ENCODE measurements at places on chromosomes 4 and X.

DNA sequence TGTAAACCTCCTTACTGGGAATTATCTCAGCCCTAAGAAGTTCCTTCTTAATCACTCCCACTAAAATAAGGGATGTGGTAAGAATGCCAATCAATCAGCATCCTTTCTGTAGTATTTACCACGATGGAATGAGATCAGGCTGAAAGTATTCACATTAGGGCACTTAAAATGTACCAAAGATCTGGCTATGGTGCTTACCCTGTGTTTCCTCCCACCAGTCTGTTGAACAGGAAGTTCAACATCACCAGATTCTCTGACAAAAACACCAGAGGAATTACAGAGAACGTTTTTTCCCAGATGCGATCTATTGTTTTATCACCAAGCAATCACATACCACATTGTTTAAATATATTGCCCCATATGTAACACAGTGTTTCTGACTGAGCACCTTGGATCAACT lies 2.1 kb upstream of the CLCN3 start:
- DNase-seq = no peak

- no peak for DNase-seq
These were observed 96.6 kb downstream of the SH3KBP1 start for GRCh38 chrX:19790829-19791228.

- peak; percentile 79 for DNase-seq
These were observed 152.6 kb downstream of the GASK1B start for GRCh38 chr4:158020176-158020575.

- DNase-seq = no peak
These were observed 131.7 kb downstream of the SPCS3 start for GRCh38 chr4:176451443-176451842.

- no peak for DNase-seq
These were observed 124.7 kb upstream of the TLL1 start for GRCh38 chr4:165748321-165748720.

DNA sequence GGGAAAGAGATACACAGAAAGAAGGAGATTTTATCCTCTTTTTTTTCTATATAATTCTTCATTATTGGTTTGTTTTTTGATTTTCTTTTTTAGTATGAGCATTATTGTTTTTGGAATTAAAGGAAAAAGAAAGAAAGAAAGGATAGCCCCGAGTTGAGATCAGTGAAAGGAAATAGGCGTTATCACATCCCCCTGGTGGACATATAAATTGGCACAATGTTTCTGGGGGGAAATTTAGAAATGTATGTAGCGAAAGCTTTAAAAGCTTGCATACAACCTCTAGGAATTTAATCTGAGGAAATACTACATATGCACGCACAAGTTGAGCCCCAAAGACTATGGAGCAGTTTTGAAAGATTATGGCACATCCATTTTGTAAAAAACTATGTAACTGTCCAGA lies 226.3 kb upstream of the LDB2 start:
- no peak for DNase-seq

DNA sequence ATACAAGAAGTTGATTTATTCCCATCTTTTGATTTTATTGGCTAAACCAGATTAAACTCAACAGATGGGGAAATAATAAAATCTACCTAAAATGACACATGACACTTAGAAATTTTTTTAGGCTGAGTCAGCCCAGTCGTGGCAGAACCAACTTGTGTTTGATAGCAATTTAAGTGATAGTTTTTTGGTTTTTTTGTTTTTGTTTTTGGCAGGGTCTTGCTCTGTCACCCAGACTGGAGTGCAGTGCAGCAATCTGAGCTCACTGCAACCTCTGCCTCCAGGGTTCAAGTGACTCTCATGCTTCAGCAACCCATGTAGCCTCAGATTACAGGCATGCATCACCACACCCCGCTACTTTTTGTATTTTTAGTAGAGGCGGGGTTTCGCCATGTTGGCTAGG lies 370.3 kb upstream of the NOCT start:
- no peak for DNase-seq

DNA sequence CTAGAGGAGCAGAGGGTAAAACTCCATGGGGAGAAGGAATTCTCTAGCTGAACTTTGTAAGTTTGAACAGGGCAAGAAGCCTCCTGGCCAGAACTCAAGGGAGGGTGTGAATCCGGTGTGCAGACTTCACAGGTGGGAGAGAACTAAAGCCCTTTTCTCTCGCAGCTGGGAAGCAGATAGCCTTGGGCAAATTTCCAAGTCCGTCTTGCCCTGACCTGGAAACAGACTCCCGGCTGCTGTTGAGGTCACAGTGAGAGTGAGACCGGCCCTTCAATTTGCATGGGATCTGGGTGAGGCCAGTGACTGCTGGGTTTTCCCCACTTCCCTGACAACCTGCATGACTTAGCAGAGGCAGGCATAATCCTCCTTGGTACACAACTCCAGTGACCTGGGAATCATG lies 94.5 kb upstream of the ZNF827 start:
- no peak for DNase-seq

- DNase-seq = no peak
These were observed 2.9 kb upstream of the FAT1 start for GRCh38 chr4:186726426-186727168.

GRCh38 chrX:110321670-110322069 lies 3.8 kb upstream of the AMMECR1 start:
- no peak for DNase-seq

- DNase-seq = no peak
These were observed 84.4 kb downstream of the LRP2BP start for GRCh38 chr4:185311113-185311888.

- DNase-seq = no peak
These were observed at the start of gene CA5B for GRCh38 chrX:15737959-15738902. CA5B (plus strand) TSS chrX:15738270; CDS start chrX:15750024, 11,754 bp downstream.

GRCh38 chr4:155724731-155725130 lies 34.1 kb upstream of the GUCY1B1 start:
- no peak for DNase-seq

DNA sequence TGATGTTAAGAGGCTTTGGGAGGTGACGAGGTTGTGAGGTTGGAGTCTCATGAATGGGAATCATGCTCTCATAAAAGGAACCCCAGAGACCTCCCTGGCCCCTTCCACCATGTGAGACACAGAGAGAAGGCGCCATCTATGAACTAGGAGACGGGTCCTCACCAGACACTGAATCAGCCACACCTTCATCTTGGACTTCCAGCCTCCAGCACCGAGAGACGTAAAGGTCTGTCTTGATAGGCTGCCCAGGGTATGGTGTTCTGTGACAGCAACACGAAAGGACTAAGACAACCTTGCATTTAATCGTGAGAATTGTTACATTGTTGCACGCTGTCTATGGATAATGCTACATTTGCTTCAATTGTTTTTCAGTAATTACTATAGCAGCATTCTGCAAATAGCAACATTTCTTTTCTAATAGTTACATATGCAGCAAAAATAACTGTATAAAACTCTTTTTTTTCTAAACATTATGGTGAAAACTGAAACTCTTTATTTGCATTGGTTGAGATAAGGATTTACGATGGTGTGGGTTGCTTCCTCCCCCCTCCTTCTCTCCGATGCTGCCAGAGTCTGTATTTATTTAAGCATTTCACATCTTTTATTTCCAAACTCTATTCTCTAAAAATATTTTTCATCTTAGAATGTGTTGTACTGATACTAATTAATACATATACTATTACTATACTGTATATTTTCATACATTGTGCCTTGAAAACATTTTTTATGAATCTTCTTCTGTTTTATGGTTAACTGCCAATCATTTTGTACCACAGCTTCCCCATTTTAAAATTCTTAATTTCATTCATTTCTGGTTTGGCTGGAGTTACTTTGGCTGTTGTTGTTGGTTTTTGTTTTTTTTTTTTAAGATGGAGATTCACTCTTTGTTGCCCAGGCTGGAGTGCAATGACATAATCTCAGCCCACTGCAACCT lies 26.4 kb upstream of the AKAP17A start:
- no peak for DNase-seq

DNA sequence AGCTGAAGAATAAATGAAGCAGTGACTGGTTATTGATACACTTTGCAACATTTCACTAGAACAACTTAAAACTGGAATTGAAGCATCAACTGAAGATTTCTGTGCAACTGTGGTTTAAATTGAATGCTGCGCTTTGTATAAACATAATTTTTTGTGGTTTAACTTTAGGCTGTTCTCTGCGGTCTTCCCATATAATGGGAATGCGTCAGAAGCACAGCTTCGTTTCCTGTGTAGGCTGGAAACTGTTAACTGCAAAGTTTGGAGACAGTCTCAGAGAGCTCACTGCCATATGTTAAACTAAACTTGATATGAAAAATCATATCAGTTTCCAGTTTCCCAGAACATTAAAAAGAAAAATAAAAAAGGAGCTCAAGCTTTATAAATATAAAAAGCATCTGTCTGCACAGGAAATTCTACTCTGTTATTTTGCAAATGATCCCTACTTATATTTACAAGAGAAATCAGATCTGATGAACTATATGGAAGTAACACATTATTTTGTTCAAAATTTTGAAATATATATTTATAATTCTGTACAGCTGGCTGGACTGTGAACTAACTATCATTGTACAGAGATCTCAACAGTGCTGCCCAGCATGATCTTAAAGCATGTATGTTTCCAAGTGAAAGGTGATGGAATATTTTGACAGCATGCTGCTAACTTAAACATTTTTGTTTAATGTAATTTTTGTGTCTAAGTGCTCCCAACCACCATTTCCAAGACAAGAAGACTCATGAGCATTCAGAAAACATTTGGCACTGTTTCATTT lies 139.9 kb downstream of the NDST3 start:
- DNase-seq = peak; percentile 73

GRCh38 chrX:46957297-46957696 lies 45.1 kb downstream of the JADE3 start:
- DNase-seq = no peak

DNA sequence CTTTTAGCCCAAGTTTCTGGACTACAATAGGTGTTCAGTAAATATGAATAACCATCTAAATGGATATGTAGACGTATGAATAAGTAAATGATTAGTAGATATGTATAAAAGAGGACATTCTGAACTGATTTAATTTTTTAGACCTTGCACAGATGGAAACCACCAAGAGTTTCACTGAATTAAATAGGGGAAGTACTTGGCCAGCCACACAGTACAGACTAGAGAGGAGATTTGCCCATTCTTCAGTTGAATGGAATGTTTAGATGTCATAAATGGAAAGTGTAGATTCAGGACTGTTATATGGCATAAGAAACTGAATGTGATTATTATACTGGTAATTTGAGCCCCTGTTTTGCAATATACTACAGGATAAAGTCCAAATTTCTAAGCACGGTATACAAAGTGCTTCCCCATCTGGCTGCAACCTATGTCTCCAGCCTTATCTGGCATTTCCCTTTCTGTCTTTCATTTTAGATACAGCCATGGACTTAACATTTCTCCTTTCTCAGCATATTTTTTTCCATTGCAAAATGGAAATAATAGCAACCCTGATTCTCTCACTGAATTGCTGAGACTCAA lies 137.8 kb upstream of the HS3ST1 start:
- DNase-seq = no peak

- no peak for DNase-seq
These were observed 59.0 kb downstream of the CHM start for GRCh38 chrX:85988353-85988752.

DNA sequence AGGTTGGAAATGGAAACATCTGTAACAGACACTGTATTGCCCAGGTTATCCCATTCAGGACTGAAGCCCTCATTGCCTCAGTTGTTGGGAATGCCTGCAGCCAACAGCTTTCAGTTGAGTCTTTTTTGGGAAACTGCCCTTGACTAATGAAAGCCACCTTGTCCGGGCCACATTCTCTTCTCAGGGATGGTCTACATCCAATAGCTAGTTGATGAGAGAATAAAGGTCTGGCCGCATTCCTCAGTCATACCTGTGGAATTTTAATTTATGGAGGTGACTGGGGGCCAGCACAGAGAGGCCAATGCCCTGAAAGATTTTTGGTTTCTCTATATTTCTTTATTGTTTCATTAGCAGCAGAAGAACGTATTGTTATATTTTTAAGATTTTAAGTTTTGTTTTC lies 147.6 kb upstream of the MSX1 start:
- no peak for DNase-seq

GRCh38 chr4:184147858-184148737 lies 69.6 kb downstream of the ENPP6 start:
- DNase-seq = no peak

GRCh38 chr4:56102601-56103000 lies 153.9 kb downstream of the CEP135 start:
- DNase-seq = no peak

DNA sequence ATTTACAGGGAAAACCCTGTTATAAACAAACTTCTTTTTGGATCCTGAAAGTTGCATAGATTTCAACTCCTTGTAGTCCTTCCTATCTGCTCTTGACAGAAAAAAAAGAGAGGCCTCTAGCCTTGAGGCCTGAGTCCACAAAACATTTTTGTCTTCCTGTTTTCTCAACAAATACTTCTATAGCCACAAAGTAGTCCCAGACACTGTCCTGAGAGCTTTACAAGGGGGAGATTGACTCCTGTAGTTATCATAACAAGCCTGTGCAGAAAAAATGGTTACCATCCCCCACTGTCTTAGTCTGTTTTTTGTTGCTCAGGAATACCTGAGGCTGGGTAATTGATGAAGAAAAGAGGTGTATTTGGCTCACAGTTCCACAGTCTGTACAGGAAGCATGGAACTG lies 35.2 kb downstream of the PCDH7 start:
- DNase-seq = no peak

- no peak for DNase-seq
These were observed 102.7 kb upstream of the TBC1D9 start for GRCh38 chr4:140858897-140859296.

- peak; percentile 15 for DNase-seq
These were observed 29.1 kb downstream of the TTC29 start for GRCh38 chr4:146916479-146917076.

- DNase-seq = no peak
These were observed 256.1 kb downstream of the THOC2 start for GRCh38 chrX:123476611-123477219.

DNA sequence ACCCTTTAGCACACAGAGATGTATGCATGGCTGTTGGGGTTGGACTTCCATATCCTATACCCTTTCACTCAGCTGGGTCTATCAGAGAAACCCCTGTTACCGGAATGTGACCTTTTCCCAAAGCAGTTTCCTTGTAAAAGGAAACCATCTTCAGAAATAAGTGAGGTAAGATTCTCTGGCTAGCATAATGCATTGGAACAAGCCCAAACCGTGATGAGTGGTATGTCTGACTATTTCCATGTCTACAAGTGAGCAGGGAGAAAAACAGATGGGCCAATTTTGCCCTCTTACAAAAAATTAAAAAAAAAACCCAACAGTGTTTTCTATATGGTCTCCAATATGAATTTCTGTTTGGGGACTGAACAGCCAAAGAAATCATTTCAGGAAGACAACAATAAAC lies 283.9 kb downstream of the SMARCA1 start:
- no peak for DNase-seq
